ENCODE measurements at places on chromosomes 5 and 9.

DNA sequence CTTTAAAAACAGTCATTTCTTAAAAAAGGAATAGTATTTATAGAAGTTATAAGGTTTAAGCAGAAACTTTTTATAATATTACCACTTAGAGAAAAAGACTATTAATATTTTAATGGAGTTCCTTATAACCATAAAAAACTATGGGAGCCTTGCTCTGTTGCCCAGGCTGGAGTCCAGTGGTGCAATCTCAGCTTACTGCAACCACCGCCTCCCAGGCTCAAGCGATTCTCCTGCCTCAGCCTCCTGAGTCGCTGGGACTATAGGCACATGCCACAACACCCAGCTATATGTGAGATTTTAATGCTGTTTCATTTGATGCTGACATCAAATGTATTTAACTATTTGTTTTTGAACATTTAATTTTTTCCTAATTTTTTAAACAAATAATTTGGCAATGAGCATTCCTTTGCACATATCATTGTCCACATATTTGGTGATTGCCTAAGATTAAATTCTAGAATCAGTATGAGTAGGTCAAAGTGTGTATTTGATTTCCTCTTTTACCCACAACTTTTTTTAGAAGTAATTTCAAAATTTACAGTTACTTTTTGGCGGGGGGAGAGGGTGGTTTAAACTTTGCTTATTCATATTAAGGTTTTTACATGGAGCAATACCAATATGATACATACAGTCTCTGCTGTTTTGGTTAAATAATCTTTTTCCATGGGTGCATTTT, 235.5 kb downstream of the ARHGEF28 start:
- DNase-seq = no peak

DNA sequence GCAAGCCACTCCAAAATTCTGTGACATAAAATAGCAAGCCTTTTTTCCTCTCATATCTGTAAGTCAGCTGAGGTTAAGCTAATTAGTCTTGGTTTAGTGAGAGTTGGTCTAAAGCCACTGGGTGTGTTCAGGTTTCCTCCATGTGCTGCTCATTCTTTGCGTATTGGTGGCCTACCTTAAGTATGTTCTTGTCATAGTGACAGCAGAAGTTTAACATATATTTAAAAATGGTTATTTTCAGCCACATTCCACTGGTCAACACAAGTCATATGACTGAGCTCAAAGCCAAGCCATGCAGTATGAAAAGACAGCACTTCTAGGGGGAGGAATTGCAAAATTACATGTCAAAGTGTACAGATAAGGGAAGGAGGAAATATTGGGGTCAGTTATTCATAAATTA, 100.5 kb upstream of the FGF10 start:
- no peak for DNase-seq

- peak; percentile 77 for DNase-seq
These were observed 16.0 kb downstream of the SLC22A5 start for GRCh38 chr5:132385326-132386105.

GRCh38 chr5:172377856-172378255, 76.5 kb downstream of the SH3PXD2B start:
- DNase-seq = no peak

DNA sequence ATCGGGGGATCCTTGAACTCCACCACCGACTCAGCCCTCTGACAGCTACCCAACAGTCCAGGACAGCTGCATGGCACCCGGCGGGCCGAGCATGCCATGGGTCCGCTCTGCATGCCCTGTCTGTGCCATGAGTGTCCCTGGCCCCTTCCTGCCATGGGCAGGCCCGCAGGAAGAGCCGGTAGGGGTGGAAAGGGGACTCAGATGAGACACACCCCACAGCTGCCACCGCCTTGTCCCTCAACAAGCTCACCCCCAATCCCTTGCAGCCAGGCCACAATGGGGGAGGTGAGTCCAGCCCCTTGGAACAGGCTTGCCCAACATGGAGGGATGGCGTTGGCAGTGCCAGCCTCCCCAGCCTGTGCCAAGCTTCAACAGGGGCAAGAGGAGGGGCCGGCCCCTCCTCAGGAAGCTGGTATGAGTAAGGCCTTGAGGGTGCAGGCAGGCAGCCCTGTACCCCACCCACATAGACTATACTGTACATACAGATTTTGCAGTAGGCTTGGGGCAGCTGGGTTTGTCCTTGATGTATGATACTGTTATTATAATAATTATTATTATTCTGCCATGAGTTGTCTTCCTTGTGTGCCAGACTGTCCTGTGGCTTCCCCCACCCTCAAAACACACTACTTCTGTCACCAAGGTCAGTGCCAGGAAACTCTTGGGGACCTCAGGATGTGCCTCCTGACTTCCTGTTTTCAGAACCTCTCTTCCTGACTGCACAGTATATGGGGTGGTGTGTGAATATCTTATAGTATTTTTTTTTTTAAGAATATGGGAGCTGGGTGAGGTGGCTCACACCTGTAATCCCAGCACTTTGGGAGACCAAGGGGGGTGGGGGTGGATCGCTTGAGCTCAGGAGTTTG, 12.0 kb upstream of the SLC34A1 start:
- peak; percentile 54 for DNase-seq

GRCh38 chr9:129671519-129671918, 6.1 kb downstream of the PRRX2 start:
- no peak for DNase-seq

- DNase-seq = no peak
These were observed 616.1 kb downstream of the DTWD2 start for GRCh38 chr5:118371973-118372831.

- no peak for DNase-seq
These were observed 98.4 kb upstream of the CPLX2 start for GRCh38 chr5:175772747-175773533.

- DNase-seq = no peak
These were observed 17.4 kb downstream of the SH3PXD2B start for GRCh38 chr5:172436879-172437369.

GRCh38 chr5:125700380-125700861, 722.8 kb upstream of the GRAMD2B start:
- DNase-seq = no peak

DNA sequence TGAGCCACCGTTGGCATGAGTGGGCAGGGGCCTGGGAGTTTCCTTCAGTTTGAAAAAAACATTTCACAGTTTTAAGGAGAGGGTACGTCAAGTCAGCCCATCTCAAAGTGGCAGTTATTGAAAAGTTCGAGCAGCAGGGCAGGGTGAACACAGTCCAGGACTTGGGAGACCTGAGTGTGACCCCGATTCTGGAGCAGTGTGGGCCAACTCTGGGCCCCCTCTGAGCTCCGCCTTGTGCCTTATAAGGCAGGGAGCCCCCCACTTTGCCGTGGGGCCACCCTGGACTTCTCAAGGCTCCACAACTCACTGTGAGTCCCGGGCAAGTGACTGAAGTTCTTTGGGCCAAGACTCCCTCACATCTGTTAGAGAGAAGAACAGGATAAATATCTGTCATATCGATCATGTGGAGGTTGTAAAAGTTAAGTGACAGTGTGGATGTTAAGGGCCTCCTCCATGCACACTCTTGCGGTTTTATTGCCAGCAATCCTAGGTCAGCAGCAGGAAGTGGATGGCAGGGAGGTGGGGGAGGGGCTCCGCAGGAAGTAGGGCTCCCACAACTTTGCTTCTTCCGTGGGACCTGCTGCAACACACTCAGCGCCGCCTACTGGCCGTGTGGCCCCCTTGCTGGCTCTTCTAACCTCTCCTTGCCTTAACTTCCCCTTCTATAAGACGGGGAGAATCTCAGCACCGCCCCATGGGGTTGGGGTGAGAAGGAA, 38.4 kb downstream of the HRH2 start:
- DNase-seq = peak; percentile 81

- no peak for DNase-seq
These were observed 172.4 kb downstream of the SEMA6A start for GRCh38 chr5:116402235-116402634.

GRCh38 chr5:129460936-129461710, 1.0 kb downstream of the ADAMTS19 start:
- DNase-seq = no peak

- DNase-seq = no peak
These were observed 9.2 kb upstream of the TAF1L start for GRCh38 chr9:32644698-32645097.

GRCh38 chr9:106913276-106913675, 50.3 kb downstream of the ZNF462 start:
- DNase-seq = no peak

DNA sequence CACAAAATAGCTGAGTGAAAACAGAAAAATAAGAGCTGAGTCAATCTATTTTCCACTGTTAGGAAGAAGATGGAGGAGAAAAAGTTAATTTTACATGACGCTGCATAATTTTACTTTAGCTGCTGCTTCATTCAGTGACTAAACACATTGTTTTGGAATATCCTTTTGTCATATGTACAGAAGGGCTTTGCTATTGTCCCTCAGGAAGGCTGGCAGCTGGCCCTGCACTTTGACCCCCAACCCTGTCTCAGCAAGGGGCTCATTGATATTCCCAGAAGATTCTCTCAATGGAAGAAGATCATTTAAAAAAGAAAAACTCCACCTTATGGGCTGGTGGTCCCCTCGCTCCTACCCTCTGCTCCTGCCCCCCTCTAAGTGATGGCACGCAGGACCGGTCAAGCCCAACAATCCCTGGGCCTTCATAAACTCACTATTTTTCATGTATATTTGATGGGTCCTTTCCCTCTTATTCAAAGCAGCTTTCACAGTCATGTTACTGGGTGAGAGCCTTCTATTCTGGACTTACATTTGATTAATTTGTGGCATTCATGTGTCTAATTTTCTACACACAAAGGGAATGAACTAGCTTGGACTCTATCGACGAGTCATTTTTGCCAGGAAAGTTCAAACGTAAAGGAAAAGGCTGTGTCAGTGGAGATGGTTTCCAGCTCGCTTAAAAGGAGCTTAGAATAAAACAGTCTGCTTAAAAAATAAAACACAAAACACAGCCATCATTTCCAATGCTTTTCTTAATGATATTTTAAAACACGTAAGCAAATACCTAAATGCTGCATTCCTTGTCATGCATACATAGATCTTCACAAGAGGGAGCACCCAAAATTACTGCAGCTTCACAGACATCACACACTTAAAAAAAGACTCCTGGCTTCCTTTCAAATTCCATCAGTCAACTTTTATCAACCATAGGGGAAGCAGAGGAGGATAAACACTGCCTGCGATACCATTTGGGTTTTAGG, 104.7 kb downstream of the EFNA5 start:
- no peak for DNase-seq

DNA sequence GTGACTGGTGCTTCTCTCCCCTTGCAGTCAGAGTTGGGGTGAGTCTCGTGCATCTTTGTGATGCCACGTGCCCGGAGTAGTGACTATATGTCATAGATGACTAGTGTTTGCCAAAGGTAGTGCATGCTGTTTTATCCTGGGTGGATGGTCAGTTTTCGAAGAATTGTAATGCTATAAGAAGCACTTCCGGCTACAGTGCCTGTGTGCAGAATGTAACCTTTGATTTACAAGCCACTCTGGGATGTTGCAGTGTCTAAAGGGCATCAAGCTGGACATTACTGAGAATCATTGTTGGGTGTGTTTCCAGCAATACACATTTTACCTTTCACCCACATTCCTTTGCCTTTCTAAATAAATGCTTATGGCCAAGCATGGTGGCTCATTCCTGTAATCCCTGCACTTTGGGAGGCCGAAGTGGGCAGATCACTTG, 16.7 kb downstream of the MVB12B start:
- DNase-seq = no peak

DNA sequence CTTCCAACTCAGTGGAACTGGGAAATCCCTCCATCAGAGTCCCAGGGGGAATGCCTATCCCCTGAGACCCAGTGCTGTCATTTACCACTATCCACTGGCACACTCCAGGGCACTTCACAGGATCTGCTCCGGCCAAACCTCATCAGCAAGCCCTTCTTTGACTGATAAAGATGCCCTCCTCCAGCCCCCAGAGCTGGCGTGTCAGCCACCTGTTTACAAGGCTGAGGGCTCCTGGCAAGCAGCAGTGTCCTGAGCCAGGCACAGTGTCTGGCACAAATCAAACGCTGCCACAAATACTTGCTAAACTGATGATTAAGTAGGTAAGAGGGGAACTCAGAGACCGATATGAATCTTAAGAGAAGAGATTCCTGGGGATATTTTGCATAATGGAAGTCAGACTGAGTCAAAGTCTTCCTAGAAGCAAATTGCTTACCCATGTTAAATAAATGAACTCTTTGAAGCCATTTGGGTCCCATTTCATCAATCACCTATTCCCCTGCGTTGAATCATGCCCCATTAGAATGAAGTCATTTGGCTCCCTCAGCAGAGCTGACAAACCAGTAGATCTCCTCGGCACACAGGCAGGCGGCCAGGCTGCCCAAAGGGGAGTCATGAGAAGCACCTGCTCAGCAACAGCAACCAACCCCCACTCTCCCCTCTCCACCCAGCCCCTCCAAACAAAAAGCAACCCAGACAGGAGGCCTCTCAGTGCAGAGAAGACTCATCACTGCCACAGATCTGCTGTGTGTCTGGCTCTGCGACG, 97.4 kb downstream of the CDK5RAP2 start:
- DNase-seq = no peak

DNA sequence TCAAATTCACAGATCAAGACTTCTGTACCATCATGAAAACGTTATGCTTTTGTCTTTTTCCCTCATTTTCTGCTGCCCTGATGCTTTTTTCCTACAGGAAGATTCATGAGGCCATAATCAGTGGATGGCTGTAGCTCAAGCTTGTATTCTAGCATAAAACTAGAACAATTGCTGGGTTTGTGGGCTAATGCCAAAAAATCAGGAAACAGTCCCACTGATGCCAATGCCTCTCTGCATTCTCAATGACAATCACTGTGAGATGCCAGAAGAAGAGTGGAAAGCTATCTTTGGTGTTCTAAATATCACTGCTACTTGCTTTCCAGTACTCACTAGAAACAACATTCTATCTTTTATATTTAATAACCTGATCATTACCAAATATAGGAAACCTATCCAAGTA, 33.3 kb upstream of the FAM170A start:
- no peak for DNase-seq

DNA sequence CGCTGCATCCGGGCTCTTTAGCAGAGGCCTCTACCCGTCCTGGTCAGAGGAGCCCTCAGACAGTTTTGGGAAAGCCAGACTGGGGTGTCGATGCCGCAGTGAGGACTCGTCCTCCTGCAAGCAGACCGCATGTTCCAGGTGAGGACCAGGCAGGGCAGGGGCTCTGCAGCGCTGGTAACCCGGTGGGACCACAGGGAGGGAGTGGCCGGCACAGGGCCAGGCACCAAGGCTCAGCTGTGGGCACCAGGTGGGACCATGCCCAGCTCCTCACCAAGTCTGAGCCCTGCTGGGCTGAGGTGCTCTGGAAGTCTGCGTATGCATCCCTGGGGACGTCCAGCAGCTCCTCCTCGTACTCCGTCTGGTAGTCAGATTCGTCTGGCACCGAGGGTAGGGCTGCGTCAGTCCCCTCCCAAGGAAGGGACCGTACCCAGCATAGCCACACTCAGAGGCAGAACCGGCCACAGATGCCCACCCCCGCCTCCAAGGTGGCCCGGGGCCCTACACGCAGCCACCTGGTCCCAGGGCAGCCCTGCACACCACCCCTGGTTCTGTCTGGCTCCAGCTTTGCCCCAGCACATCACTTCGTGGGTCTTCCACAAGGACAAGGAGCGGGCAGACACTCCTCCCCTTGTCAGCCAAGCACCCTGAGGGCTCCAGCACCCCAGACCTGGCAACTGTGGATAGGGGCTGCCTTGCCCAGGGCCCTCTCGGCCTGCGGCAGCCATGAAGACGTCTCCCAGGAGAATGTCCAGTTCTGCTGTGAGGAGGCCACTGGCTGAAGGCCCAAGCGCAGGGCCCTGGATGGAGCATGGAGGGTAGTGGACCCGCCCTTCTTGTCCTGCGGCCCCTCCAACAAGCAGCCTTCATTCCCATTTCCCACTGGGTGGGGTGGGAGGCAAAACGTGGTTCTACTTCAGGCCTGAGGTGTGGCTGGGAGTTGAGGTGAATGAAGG, 1.5 kb upstream of the NSMF start:
- DNase-seq = no peak

All from CD4-positive, alpha-beta T cell treated with Interleukin-6 at 100 ng/mL for 8 hours (primary cell).